BJ (cell line): ENCODE measurements at places on chromosomes 16 and 17.

- DNase-seq = no peak
These were observed 56.4 kb downstream of the ABR start for GRCh38 chr17:1123393-1123831.

DNA sequence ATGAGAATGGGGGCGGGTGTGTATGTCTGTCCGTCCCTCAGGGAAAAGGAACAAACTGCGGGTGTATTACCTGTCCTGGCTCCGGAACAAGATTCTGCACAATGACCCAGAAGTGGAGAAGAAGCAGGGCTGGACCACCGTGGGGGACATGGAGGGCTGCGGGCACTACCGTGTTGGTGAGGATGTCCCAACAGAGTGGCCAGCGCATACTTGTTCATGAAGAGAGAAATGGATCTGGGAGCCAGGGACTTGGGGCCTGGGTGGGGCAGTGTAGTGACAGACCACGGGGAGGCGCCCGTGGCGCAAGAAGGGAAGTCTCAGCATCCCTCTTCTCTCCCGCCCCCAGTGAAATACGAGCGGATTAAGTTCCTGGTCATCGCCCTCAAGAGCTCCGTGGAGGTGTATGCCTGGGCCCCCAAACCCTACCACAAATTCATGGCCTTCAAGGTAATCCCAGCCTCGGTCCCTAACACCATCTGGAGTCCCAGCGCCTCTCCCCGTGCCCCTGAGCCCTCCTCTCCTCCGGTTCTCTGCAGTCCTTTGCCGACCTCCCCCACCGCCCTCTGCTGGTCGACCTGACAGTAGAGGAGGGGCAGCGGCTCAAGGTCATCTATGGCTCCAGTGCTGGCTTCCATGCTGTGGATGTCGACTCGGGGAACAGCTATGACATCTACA, 3.5 kb upstream of the C17orf107 start:
- no peak for DNase-seq

DNA sequence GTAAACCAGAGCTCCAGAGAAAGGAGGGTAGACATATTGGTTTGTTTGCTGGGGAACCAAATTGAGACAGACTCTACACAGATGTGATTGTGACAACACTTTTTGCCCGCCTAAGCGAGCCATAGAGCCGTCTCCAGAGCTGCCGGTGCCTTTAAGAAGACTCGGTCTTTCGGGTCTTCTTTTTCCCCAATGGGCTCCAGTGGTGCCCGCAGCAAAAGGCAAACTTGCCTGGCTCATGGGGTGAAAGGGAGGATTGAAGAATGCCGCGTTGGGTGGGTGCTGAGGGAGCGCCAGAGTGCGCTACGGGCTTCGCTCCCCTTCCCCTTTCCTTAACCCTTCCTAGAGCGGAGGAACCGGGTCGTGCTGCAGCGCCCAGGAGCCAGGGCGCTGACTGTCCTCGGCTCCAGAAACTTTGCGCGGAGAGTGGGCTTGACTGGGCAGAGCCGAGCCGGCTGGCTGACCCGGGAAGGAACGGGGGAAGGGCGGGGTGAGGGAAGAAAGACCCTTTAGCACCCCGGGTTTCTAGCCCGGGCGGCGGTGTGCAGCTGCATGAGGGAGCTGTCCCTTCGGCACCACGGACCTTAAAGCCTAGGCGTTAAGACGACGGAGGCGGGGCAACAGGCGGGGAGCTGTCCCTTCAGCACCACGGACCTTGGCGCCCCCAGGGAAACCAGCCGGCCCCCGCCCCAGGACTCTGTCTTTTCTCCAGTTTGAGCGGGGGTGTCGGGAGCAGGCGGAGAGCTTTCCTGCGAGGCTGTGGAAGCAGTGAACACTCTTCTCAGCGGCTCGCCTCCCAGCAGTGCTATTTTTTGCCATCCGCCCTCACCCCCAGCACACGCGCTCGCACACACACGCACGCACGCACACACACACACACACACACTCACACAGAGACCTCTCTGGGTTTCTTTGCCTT, at the start of gene CACNG3:
Gene CACNG3 (plus strand): TSS at position 880 of the 916 bp plus-strand sequence. CDS start 420 bp downstream, outside the sequence.
- DNase-seq = no peak

DNA sequence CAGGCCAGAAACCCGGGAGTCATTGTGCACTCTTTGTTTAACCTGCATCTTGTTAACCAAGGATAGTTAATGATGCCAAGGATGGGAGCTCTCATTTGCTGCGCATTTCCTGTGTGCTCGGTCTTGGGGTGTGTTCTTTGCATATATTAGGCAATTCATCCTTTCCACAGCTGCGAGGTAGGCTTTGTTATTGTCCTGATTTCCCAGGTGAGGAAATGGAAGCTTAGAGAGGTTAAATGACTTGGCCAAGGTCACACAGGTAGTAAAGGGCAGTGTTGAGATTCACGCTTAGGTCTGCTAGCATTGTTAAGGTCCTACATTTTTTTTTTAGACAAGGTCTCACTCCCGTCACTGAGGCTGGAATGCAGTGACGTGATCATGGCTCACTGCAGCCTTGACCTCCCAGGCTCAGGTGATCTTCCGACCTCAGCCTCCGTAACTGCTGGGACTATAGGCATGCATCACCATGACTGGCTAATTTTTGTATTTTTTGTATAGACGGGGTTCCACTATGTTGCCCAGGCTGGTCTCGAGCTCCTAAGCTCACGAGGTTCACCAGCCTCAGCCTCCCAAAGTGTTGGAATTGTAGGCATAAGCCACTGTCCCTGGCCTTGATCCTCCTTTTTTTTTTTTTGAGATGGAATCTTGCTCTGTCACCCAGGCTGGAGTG, 5.0 kb upstream of the LRRC75A start:
- no peak for DNase-seq

- no peak for DNase-seq
These were observed 43.2 kb upstream of the DNAJA2 start for GRCh38 chr16:47016700-47017133.

DNA sequence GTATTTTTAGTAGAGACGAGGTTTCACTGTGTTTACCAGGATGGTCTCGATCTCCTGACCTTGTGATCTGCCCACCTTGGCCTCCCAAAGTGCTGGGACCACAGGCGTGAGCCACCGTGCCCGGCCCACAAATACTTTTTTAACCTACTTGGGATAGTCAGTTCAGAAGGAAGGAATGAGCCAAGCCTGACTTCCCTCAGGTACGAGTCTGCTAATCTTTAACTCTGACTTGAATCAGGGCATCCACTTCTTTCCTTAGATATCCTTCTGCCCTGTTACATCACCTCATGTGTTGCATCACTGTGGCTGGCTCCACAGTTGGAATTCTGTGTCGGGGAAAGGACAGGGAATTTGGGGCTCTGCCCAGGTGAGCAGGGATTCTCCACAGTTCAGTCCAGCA, 120.8 kb downstream of the MSI2 start:
- no peak for DNase-seq

GRCh38 chr17:44074911-44075285, 4.4 kb downstream of the G6PC3 start:
- no peak for DNase-seq

GRCh38 chr16:48244863-48245195, 729 bp downstream of the LONP2 start:
- DNase-seq = no peak

- no peak for DNase-seq
These were observed 242.5 kb downstream of the BCAS3 start for GRCh38 chr17:60920107-60920506.

- no peak for DNase-seq
These were observed 10.4 kb upstream of the GLG1 start for GRCh38 chr16:74617206-74617788.

- DNase-seq = no peak
These were observed 18.3 kb upstream of the RPTOR start for GRCh38 chr17:80526116-80526910.

DNA sequence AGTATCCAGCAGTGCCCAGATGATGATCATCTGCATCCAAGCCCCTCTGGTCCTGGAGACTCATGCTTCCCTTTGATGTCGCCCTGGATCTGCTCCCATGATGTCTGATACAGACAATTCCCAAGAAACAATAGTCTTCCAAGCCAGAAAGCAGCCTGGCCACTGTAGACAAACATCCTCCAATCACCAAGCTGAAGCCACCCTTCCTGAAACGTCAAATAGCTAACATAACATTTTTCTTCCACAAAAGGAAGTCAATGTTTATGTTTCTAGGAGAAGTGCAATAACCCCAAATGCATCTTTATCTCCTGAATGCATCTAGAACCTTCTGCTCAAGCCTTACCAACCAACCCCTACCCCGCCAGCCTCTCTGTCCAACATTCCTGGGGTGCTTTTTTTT, 1.2 kb upstream of the DPEP2 start:
- DNase-seq = no peak

DNA sequence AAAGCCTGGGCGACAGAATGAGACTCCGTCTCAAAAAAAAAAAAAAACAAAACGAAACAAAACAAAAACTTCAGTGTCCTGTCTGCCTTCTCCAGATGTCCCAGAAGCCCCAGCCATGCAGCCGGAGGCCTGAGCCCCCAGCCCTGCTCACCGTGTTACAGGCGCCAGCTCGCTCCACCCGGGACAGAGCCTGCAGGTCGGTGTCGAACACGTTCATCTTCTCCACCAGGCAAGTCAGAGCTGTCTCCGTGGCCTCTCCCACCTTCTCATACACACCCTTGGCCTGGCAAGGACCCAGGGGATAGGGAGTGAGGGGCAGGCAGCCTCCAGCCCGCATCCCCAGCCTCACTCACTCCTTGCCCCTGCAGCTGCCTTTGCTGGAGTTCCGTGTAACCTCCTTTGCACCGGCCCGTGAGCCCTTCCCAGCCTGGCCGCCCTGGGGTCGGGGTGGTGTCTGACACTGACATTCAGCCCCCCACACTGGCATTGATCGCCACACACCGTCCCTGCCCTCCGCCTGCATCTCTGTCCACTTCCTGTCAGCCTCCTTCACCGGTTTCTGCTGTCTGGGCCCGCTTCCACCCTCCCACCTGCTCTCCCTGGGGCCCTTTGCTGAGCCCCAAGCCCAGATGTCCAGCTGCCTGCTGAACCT, 20.9 kb downstream of the ATP2A3 start:
- DNase-seq = no peak

DNA sequence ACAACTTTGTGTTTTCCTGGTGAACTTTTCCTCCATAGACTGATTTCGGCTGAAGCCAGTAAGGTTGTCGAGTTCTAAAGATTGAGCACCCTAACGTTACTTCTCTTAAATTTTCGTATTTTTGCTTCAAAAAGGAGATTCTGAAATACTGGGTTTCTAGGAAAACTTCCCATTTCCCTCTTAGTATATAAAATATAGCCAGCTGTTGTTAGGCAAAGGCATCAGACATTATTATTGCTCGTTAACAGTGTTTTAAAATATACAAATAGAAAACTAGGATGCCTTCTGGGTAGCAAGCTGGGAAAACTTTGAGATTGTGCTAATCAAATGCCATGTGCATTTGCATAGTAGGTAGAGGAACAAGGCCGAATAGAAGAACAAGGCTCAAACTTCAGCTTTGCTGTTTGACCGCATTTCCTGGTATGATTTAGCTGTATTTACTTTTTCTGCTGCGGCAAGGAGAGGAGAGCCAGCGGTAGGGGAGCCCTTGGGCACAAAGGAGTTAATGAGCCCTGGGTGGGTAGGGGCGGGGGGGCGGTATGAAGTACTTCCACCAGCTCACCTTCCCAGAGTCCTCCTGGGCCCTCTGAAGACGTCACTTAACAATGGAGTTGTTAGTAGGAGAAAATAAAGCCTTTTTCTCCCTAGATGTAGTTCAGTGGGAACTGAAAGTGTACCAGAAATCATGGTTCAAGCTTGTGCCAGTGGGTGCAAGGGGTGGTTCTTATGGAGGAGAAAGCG, 151.9 kb downstream of the MSI2 start:
- DNase-seq = no peak

DNA sequence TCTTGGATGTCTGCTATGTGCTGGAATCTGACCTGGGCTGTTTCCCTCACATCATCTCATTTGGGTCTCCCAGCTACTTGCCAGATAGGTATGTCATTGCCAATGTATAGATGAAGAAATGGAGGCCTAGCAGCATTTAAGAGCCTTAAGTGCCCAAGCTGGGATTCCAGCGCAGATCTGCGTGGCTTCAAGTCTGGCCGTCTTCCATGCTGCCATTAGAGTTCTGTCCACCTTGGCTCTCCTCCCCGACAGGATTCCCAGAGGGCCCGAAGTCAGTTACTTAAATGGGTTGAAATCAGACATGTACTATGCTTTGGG, 33.0 kb upstream of the CCR7 start:
- no peak for DNase-seq

GRCh38 chr16:10296956-10297340, 88.9 kb upstream of the ATF7IP2 start:
- no peak for DNase-seq

GRCh38 chr17:6910987-6911603, 79.6 kb upstream of the TEKT1 start:
- no peak for DNase-seq

DNA sequence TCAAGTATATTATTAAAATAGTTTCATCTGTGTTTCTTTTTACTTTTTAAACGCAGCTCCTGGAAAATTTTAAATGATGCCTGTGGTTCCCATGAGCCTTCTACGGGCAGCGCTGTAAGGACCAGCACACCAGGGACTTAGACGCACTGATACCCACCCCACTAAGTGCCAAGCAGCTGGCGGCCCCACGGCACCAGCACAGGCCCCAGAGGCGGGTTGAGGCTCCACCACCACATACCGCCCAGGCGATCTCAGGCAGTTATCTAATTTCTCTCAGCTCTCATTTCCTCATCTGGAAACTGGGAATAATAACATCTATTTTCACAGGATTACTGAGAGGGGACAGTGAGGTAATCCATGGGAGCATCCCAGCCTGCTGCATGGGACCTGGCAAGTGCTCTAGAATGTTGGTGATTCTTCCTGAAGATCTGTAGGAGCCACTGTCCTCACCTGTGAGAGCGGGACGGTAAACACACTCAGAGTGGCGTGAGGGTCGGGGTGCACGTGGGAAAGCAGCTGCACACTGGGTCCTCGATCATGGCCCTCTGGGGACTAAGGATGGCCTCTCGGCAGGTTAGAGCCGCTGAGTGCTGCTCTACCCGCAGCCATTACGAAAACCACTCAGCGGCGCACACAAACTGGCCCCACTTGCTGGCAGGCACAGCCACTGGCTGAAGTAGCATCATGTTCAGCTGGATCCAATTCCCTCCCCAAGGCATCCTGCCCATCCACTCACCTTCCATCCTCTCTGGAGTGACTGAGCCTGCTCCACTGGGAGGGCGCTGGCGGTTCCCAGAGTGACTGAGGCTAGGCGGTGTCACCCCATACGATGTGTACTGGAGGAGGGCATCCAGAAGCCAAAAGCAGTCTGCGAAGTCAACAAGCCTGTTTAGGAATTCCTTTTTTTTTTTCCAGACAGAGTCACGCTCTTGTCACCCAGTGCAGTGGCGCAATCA, 17.6 kb upstream of the SLC38A8 start:
- no peak for DNase-seq

DNA sequence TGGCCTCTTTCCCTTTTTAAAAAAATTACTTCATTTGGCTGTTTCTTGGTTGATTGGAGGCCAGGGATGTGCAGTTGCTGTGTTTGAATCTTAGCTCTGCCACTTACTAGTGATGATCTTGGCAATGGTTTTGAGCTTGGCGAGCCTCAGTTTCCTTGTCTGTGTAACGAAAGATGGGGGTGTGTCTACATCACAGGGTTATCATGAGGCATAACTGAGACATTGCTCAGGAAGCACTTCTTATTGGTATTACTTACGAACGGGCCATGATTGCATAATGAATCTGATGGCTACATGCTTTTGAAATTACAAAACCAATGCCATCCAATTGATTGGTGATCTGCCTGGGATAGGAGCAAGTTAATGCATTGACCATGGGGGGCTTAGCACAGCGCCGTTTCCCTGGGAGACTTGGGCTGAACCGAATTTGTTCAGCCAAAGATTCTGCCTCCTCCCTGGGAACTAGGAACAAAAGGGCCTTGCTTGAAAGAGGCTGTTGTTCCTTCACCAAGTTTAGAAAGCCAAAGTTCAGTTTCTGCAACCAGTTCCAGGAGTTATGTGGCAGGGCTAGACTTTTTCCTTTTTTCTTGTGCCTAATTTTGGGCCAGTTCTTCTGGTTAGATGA, 21.9 kb downstream of the CMIP start:
- DNase-seq = no peak

- DNase-seq = no peak
These were observed 61.7 kb downstream of the KCNJ2 start for GRCh38 chr17:70230850-70231640.
